Left lung (tissue), 14 donors: ENCODE measurements at places on chromosomes 7 and 10. TPM values are rescaled to one million over a fixed set of nuclear protein-coding genes. Genes with fewer than 3 reads are reported as not detected.

ADAM12 gene
- 14.8 TPM for polyA plus RNA-seq

BAG3 gene
- 15.5 TPM for polyA plus RNA-seq

HABP2 gene
- polyA plus RNA-seq = 0.80 TPM

TNS3 gene
- polyA plus RNA-seq = 92.9 TPM

SHTN1 gene
- polyA plus RNA-seq = 29.6 TPM

AKR1C4 gene
- not detected for polyA plus RNA-seq

LRIT1 gene
- not detected for polyA plus RNA-seq

SFTPA2 gene
- 2.8 TPM for polyA plus RNA-seq

GRCh38 chr10:74799721-74800221 lies 26.6 kb upstream of the KAT6B start:
- DNase-seq = peak; percentile 23

- no peak for DNase-seq
Measured at GRCh38 chr10:114698271-114699061, 40.4 kb upstream of the ABLIM1 start.

DNA sequence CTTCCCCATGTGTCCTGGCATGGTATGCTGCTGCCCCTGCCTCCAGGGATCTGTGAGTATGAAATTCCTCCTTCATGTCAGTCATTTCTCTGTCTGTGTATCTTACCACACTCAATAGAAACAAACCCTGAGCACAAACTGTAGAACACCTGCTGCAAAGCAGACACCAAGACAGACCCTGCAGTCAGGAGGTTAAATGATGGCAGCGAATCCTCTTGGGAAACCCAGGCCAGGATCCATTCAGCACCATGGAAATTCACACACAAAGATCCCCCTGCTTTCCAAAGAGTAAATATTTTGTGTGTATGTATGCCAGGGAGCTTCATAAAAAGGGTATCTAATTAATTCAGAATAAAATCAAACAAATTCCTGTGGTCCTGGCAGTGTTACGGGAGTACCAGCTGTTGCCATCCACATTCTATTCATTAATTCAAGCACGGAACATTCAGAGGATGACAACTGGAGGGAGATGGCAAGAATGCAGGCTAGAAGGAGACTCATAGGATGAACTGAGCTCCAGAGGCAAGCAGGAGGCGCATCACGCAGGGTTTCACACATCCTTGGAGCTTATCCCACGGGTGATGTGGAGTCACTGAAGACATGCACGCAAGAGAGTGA lies 14.8 kb downstream of the ITIH5 start:
- no peak for DNase-seq

DNA sequence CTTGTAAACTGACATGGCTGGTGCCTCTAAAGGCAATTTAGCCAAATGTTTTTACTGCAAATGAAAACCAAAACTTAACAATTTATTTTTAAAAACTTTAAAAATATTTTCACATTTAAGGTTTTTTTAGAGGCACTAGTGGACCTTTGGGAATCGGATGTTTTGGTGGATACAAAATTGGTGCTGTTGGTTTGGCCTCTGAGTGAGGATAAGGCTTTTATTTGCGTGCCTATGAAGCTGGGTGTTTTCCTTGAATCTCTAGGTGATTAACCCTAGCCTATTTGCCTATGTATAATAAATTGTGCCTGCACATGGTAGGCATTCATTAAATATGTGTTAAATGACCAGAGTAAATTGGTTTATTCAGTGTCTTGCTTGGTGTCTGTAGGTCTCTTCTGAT lies 2.9 kb upstream of the SGCE start:
- DNase-seq = no peak

GRCh38 chr10:69568472-69569395 lies 4.5 kb downstream of the NEUROG3 start:
- no peak for DNase-seq

- DNase-seq = no peak
Measured at GRCh38 chr10:80515941-80516340, 21.8 kb upstream of the SH2D4B start.

- DNase-seq = no peak
Measured at GRCh38 chr7:93569189-93569588, 5.3 kb downstream of the CALCR start.

- no peak for DNase-seq
Measured at GRCh38 chr7:29008590-29008989, 50.5 kb upstream of the TRIL start.

DNA sequence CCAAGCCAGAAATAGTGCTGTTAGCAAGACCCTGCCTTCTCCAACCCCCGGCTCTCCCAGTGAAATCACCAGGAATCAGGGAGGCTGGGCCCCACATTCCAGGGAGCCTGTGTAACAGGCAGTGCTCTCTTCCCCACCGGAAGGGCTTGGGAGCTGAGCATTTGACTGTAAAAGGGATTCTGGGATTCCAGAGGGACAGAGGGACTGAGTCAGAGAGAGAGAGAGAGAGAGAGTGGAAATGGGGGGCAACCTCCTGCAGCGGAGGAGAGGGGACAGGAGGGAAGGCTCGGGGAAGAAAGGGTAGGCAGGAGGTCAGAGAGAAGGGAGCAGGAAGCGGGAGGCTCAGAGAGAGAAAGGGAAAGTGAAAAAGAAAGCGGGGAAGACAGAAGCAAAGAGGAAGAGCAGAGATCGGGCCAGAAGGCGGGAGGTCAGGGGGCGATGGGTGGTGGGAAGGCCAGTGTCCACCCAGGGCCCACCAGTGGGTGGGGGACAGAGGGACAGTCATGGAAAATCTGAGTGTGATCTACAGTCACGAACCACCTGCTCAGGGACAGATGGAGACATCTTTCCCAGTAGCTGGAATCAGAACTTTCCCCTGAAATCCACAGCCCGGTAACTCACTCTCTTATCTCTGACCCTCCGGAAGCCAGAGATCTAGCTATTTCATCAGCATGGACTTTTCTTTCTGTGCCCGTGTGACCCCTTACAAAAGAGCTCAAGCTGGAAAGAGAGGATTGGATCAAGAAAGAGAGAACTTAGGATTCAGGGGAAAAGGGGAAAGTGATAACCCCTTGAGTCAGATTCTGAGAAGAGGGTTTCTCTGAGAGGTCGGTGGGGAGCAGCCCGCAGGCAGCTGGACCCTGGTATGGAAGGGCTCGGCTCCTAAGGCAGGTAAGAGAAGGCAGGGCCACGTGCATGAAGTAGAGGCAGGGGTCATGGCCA lies 4.6 kb upstream of the SERPINE1 start:
- DNase-seq = peak; percentile 88

DNA sequence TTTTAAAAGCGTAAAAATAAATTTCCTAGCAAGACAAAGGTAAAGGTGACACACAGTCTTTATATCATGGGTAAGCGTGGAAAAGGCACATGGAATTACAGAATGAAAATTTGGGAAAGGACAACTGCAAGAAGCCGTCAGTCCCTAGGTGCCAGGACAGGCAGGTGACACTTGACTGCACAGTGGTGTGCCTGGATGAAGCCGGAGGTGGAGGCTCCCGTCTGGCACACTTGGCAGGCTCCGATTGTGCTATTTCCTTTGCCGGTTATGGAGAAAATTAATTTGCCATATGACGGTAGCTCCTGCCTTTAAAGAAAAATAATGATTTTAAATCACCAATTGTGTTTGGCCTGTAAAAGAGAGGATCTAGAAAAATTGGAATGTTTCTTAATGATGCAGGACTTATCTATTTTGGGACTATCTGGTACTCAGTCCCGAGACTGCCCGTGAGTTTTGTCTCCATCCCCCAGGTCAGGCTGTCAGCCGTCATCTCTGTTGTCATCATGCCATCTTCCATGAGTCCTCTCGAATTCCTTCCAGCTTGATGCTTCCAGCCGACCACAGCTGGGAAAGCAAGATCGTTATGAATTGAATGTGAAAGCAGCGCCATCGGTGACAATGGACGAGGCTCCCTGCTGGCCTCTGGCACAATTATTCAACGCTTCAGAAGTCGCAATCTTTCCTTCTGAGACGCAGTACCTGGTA lies 56.2 kb upstream of the MGMT start:
- DNase-seq = no peak

- DNase-seq = no peak
Measured at GRCh38 chr10:98168147-98168546, 33.7 kb downstream of the R3HCC1L start.

GRCh38 chr10:132960631-132961419 lies 18.5 kb upstream of the CFAP46 start:
- peak; percentile 72 for DNase-seq

- no peak for DNase-seq
Measured at GRCh38 chr7:69109246-69109645, 489.0 kb upstream of the AUTS2 start.

GRCh38 chr7:33722383-33723101 lies 182.8 kb upstream of the BMPER start:
- DNase-seq = no peak

DNA sequence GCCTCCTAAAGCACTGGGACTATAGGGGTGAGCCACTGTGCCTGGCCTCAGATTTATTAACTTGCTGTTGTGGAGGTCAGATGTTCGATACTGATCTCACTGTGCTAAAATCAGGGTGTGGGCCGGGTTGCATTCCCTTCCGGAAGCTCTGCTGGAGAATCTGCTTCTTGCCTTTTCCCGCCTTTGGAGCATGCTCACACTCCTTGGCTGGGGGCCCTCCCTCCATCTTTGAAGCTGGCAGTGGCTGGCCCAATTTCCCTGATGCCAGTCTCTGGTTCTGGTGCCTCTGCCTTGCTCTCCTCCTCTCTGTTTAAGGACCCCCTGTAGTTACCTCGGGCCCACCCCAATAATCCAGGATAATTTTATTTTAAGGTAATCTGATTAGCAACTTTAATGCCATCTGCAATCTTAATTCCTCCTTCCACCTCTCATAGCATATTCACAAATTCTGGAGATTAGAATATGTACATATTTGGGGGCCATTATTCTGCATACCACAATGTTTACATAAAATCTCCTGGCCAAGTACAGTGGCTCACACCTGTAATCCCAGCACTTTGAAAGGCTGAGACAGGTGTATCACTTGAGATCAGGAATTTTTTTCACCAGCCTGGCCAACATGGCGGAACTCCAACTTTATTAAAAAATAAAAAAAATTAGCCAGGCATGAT lies 7.9 kb upstream of the PITRM1 start:
- DNase-seq = no peak

DNA sequence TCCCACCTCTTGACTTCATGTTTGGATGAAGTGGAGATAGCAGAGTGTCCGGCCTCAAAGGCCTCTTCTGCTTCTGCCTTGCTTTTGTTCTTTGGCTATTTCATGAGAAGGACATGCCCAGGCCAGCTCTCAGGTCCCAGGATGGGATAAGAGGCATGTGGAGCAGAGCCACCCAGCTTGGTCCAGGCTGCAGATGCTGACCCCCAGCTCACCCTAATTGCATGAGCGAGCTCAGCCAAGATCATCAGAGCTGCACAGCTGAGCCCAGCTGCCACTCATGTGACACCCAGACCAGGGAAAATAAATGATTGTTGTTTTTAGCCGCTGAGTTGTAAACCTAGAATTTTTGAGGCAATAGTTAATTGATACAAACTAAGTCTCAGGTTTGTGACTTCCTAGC lies 230.0 kb downstream of the PHF14 start:
- no peak for DNase-seq

GRCh38 chr7:78389022-78389421 lies 590.4 kb downstream of the PHTF2 start:
- DNase-seq = no peak

GRCh38 chr7:7446616-7447015 lies 89.1 kb downstream of the COL28A1 start:
- no peak for DNase-seq

- DNase-seq = no peak
Measured at GRCh38 chr10:133608855-133609254, 17.7 kb downstream of the FRG2B start.

DNA sequence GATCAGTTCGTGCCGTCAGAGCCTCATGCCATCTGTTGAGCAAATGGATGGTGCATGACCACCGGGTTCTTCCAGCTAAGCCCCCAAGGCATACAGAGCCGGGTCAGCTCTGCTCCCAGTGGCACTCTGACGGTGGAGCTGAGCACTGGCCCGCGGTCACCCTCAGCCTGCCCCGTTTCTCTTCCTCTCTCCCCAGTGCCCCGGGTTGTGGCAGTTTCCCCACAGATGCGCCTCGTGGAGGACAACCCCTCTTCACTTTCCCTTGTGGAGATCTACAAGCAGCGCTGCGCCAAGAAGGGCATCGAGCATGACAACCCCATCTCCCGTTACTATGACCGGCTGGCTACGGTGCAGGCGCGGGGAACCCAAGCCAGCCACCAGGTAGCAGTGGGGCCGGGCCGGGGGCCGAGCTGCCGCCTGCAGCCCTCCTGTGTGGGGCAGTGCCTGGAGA lies 129.9 kb downstream of the TRRAP start:
- DNase-seq = peak; percentile 60
